Right renal pelvis (tissue), 4 donors: ENCODE measurements at places on chromosomes 3 and 15. TPM values are rescaled to one million over a fixed set of nuclear protein-coding genes. Genes with fewer than 3 reads are reported as not detected.

TMOD2 gene
- 5.3 TPM for polyA plus RNA-seq

GRCh38 chr3:38602576-38603250, 46.8 kb downstream of the SCN5A start:
- no peak for DNase-seq

DNA sequence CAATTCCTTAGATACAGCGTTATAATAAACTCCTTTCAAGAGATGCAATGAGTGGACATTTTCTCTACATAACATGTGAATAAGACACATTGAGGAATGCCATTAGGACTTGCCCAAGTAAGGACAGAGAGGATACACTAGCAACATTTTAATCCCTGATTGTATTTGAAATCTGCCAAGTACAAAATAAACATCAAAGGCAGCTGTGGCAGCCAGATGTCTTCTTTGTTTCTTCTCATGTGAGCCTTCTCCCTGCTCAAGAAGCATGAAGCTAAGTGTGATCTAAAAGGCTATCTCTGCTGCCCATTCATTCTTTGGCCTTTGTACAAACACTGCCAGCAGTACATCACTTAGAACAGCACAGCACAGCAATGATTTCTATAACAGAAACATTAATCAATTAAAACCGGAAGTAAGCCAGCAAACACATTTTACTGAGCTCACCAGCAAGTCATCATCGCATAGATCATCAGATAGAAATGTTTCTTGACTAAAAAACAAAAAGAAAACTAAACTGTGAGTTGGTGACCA, 364.0 kb downstream of the CNTN6 start:
- DNase-seq, result no peak

- peak; percentile 29 for DNase-seq
Measured at GRCh38 chr3:138187296-138188012, at the start of gene ARMC8. TSS of gene ARMC8 (plus strand) at chr3:138187301. CDS start at chr3:138187555, 254 bp downstream.

COL8A1 gene
- polyA plus RNA-seq, result 4.5 TPM

SH2D7 gene
- polyA plus RNA-seq, result 0.63 TPM

DNA sequence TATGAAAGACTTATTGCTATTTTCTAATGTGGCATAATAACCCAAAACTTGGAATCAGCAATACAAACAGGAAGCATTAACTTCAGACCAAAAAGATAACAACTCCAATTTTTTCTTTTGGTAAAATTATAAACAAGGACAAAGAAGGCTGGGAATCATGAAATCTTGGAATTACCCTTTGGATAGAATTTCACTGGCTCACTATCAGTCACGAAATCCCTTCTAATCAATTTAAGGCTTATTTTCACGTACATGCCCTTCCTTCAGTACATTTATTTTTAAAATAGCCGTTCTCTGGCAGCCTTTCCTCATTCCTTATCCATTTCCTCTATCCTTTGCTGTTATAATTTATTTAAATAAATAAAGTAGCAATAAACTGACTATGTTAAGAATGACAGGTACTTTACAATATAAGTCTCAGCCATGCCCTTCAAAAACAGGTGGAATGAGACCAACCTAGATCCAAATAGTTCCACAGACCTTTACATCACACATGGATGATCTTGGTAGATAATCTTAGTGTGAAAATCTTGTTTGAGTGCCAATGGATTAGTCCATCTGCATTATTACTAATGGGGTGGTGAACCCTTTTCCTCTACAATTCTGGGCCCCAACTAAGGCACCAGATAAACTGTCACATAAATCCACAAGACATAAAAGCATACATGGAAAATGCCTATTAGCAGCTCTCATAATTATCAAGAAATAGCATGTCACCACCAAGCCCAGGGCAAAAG, 38.9 kb downstream of the ABI3BP start:
- no peak for DNase-seq

DNA sequence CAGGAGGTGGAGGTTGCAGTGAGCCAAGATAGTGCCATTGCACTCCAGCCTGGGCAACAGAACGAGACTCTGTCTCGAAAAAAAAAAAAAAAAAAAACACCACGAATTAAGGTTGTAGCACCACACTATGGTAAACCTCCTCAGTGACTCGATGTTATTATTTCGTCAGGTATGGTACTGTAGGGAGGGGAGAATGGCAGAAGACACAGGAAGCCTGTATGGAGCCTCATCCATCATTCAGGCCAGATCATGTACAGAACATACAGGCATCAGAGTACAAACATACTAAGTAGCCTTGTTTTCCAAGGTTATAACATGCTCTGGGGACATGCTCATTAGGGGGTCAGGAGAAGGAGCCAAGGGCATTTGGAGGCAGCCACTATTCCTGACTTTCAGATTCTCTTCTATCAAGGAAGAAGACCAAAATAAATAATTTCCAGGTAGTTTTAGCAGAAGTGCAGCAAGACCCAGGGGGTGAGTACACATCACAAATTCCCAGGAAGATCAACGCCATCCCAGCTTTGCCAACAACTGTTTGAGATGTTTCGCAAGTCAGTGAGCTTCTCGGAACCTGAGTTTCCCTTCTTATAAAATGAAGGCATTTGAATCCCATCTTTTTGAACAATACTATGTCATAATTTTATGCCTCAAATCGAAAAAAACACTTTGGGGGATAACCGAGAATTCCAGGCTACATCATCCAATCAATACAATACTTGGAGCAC, 79.8 kb downstream of the FOXP1 start:
- no peak for DNase-seq

DNA sequence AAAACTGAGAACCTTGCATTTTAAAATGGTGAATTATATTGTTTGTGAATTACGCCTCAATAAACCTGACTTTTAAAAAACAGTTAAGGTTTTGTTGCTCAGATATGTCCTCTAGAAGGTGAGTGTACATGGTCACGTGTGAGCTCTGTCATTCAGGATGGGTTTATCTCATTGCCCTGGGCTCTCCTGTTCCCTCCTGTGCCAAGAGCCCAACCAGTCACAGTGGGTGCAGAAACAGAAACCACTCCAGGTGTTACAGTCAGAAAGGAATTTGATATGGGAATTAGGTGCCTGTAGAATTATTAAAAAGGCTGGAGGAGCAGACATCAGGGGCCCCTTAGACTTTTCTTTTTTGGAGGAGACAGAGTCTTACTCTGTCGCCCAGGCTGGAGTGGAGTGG, 196.4 kb downstream of the STT3B start:
- DNase-seq, result no peak

DNA sequence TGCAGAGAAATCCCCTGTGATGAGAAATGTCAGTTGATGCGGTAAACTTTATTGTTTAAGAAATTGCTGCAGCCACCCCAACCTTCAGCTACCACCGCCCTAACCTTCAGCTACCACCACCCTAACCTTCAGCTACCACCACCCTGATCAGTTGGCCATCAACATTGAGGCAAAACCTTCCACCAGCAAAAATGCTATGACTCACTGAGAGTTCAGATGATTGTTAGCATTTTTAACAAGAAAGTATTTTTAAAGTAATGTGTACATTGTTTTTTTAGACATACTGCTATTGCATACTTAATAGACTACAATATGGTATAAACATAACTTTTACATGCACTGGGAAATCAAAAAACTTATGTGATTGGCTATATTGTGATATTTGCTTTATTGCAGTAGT, 30.0 kb downstream of the U2SURP start:
- no peak for DNase-seq

CPEB1 gene
- 2.9 TPM for polyA plus RNA-seq

DNA sequence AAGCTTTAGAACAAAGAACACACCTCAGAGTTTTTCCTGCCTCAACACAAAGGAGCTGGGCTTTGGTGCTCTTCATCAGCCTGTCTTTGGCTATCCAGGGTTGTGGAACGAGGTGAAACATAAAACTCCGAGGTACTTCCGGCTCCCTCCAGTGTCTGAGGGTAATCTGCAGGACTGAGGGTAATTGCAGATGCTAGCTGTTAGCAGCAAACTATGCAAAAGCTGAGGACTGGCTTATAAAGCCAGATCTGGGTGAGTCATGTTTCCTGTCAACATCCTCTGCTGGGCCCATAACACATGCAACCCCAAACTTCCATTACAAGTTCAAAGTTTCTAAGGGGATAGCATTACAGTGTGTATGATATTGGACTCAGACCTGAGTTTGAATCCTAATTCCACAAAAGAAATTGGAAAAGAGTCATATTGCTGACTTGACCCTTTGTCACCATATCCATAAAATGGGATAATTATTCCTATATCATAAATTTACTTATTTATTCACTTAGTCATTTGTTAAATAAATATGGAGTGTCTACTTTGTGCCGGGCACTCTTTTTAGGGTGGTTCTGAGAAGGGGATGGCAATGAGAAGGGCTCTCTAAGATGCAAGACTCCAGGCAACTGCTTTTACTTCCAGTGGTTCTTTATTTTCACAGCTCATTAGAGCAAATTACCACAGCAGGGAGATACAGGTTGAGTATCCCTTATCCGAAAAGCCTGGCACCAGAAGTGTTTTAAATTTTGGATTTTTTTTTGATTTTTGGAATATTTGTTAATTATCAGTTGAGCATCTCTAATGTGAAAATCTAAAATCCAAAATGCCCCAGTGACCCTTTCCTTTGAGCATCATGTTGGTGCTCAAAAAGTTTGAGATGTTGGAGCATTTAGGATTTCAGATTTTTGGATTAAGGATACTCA, 9.5 kb upstream of the TRIM69 start:
- no peak for DNase-seq

DNA sequence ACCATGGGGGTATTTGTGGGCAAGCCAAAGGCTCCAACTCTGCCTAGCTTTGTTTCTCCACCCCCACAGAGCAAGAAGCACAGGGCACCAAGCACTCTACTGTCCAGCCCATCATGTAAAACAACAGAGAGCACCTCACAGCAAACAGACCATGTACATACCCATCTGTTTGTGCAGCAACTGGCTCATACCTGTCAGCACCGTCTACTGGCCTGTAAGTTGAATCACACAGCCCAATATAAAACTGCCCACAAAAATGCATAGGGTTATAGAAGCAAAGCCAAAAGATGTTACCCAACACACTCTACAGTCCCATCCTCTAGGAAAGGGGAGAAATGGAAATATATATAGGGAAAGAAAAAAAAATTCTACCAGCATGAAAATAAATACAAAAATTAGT, 139.7 kb upstream of the CPNE4 start:
- DNase-seq, result no peak

- no peak for DNase-seq
Measured at GRCh38 chr3:65181391-65181871, 493.6 kb upstream of the ADAMTS9 start.

GRCh38 chr3:113214917-113215595, 3.7 kb downstream of the BOC start:
- no peak for DNase-seq

GRCh38 chr3:126083511-126083912, 412 bp downstream of the SLC41A3 start:
- DNase-seq, result peak; percentile 42

ZNF660 gene
- 13.7 TPM for polyA plus RNA-seq

GRCh38 chr3:139519998-139520737, 19.4 kb downstream of the RBP1 start:
- no peak for DNase-seq

DNA sequence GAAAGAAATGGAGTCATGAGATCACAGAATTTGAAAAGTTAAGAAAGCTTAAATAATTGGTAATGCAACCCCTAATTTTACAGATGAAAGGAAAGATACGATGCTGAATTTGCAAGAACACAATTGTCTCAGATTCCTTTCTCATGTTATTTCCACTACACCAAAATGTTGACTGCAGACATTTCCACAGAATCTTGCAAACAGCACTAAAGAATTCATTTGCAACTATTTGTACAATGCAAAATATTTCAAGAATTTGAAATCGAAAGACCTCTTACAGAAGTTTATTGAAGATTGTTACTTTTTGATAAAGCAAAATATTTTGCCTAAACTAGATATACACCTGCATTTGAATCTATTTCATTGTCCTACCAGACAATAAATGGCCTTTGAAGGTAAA, 194.1 kb upstream of the KCNMB2 start:
- no peak for DNase-seq

GRCh38 chr3:54870423-54870822, 57.4 kb downstream of the LRTM1 start:
- DNase-seq, result no peak

DNA sequence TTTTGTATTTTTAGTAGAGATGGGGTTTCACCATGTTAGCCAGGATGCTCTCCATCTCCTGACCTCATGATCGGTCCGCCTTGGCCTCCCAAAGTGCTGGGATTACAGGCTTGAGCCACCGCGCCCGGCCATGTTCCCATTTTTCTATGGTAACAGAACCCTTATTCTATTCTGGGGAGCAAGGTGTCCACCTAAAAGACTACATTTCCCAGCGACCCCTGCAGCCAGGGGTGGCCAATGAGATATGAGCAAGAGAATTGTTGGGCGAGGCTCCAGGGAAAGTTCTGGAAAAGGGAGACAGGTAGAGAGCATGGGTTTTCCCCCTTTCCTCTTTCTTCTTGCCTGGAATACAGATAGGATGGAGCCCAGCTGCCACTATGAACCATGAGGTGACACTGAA, 96.9 kb downstream of the LINGO1 start:
- DNase-seq, result no peak

MST1R gene
- 1.5 TPM for polyA plus RNA-seq

DNA sequence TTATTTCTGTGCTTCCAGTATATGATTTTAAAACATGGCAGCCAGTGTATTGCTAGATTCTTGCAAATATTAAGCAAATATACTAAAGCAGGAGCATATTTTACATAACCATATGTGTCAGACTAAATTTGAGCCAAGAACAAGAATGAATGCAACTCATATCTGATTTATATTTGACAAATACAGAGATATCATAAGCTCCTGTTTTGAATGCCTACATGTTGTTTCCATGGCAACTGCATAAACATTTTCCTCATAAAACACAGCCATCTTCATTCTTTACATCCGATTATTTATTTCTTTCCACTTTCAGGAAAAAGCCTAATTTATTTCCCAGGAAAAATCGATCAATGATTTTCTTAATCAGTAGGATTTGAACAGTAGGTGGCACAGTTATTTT, 172.2 kb upstream of the TSPAN3 start:
- DNase-seq, result no peak

CLDN18 gene
- polyA plus RNA-seq, result 0.64 TPM

SLC28A1 gene
- polyA plus RNA-seq, result 5.8 TPM

DNA sequence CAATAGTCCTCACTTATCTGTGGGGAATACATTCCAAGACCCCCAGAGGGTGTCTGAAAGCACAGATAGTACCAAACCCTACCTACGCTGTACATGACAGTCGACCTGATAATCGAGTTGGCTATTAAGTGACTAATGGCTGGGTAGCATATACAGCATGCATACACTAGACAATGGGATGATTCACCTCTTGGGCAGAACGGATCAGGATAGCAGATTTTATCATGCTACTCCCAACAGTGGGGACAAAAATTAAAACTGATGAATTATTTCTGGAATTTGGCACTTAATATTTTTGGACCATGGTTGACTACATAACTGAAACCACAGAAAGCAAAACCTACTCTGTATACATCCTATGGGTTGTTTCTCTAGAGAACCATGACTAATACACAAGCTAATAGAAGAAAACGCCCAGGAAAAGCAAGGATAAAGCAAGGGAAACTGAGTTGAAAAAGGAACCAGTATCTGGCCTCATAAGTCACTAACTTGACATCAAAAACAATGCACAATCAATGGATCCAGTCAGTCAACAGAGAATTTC, 15.5 kb downstream of the ATG3 start:
- DNase-seq, result no peak
